ENCODE measurements at places on chromosomes 6 and 20.
A peak's percentile ranks its signal among the peaks of the same experiment; 100 is the strongest.

DNA sequence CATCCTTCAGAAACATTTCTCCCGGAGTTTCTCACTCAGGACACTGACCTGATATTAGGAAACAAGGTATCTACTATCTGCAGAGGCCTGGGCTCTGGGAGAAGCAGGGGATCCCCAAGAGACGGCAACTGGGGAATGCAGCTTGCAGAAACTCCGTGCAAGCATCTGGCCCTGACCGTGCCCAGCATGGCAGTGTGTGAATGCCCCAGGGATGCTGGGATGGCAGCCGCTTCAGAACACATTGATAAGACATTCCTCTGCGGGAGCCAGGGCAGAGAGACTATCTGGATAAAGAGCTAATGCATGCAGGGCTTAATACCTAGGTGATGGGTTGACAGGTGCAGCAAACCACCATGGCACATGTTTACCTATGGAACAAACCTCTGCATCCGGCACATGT lies 55.4 kb downstream of the NFATC2 start:
- DNase-seq: no peak

DNA sequence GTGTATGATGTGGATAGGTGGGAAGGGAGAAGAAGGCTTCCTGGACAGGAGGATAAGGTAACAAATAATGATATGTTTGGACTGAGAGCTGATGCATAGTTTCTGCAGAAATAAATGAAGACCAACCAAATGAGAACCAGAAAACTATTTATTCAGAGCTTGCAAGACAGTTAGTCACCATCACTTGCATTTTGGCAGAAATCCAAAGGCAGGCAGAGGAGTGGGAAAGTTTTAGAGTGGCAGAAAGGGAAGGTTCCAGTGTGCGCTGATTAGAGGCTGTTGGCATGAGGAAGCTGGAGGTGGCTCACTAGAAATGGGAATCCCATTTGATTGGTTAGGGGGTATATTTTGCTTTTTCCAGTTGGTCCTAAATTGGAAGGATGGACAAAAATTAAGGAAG lies 13.0 kb upstream of the F13A1 start:
- DNase-seq: no peak

DNA sequence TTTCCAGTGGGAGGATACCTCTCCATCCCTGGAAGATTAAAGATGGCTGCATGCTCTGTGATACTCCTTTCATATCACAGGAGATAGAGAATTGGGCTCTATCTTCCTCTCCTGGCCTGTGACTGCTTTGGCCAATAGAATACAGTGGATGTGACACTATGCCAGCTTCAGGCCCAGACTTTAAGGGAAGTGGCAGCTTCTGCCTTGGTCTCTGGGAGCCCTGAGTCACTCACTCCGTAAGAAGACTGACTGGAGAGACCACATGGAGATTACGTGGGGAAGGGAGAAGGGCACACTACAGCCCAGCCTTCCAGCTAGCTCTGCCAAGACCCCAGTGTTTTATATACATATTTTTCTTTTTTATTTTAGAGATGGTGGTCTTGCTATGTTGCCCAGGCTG lies 10.4 kb upstream of the MMP9 start:
- DNase-seq: no peak

DNA sequence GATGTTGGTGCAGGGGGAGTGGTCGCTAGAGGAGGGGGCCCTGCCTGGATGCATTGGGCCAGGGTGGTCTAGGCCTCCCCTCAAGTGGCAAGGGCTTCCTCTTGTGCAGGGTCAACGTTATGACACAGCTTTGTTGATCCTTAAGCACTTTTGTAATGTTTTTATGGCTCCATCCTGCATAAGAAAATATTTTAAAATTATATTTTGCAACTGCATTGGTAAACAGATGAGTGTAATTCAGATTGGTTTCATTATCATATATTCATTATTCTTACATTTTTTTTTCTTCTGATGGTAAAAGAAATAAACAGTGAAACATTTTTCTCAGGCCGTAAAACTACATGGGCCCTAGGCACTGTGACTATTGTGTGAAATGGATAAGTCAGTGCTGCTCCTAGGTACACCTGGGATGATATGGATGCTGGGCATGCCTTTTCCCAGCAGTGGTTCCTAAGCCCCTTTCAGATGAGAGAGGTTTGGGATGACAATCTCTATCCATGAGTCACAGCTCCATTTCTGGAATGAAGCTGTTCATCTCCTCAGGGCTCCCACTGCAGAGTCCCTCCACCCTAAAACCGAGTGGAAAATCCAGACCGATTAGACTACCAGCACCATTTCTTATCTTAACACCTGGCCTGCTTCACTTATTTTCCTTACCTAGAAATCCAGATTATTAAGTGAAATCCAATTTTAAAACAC lies 5.8 kb upstream of the SIM1 start:
- no peak for DNase-seq

- DNase-seq: no peak
Observed at GRCh38 chr20:60054716-60055634, 96.8 kb downstream of the CDH26 start.

- no peak for DNase-seq
Observed at GRCh38 chr6:152598901-152599537, 38.1 kb downstream of the SYNE1 start.

DNA sequence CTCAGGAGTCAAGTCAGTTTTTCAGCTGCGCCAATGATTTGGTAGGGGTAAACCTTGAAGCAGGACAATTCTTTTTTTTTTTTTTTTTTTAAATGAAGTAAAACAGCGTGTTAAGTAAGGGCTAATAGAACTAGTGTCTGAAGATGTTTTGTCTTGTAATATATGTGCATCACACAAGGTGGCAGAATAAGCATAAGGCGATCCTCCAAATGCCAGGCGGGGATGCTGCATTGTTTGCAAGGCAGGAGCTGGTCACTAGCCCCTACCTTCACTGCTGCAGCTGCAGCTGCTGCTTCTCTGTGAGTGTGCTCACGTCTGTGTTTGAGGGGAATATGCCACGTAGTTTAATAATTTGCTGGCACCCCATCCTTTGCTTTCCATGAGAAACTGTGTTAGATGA lies 272.7 kb upstream of the MAP3K7 start:
- no peak for DNase-seq

GRCh38 chr6:166902211-166902755 lies 54.1 kb downstream of the RNASET2 start:
- DNase-seq: no peak

DNA sequence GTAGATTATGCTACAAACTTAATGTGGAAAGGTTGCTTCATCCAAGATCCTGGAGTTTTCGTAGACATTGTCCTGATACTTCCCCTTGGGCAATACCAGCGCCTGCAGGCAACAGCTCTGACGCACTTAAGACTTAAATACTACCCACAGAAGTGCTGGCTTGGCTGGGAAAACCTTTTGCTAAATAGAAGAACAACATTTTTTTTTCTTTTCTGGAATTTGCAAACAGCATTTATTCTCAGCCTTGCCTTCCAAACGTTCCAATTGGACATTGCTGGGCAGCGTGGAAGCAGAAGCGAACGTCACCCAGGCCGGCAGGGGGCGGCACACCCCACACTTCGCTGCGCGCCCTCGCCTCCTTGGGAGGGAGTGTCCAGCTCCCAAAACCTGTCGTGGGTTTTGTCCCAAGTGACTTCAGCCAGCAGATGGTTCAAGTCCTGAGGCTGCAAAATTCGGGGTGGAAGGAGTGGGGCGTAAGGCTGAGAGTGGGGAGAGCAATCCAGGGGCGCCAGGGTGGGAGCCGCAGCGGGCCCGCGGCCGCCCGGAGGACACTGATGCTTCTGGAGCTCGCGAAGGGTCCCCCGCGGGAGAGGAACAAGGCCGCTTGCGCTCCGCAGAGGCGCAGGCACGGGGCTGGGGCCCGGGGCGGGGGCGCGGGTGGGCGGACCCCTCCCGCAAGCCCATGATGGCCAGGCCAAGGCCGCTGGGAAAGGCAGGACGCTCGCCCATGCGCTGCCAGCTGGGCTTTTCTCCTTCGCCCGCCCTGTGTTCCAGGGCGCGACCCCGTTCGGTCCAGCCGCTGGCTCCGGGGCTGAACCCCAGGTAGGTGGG lies 60.8 kb upstream of the MAP3K4 start:
- DNase-seq: peak; percentile 51

DNA sequence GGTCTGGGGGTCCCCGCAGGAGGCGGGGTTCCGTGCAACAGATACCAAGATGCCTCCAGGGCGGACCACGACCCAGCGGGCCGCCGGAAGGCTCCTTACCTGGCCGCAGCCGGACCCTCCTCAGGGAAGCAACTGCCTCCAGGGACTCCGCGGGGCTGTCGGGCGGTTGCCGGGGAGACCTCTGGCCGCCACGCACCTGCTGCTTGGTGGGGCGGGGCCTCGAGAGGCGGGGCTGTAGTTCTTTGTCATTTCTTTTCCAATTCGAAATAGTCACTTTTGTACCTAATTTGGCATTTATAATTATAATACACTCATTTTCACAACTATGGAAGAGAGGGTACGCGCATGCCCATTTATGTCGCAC lies 647 bp downstream of the AK9 start:
- no peak for DNase-seq

Measured in NT2/D1 (cell line).